ENCODE measurements at places on chromosomes 11 and 22.

DNA sequence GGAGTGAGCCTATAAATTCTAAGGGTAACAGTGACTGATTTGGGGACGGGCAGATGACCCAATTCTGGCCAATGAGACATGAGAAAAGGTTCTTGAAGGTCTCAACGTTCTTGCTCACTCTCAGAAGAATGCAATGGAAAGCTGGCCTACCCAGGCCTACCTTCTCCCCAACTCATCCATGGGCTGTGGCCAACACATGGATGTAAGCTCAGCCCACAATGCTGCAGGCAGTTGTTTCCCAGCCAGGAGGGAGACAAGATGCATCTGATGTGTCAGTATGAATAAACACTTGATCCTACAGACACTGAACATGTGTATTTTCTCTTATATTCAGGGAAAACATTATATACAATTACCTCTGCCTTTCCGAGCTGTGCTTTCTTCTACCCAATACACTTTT, 24.4 kb downstream of the PI4KA start:
- no peak for DNase-seq
- H3K27me3 ChIP-seq = no peaks in the 10 kb centered on the region
- H3K4me3 ChIP-seq = no peak overlapping the region
- no peaks in the 10 kb centered on the region for H3K4me1 ChIP-seq

DNA sequence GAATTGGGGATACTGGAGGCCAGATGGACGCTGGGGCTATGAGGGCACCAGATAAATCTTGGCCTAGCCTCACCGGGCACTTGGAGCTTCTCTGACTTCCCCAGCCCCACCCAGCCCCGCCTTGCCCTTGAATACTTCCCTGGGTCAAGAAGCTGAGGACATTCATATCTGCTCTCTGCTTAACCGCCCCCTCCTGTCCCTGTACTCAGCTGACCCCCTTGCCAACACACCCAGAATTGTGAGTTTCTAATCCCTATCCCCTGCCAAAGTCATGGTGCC, 22.0 kb downstream of the FADS3 start:
- H3K27me3 ChIP-seq = peaks cover 8% of the 10 kb centered on the region
- peak overlapping the region; percentile 40 for H3K27ac ChIP-seq
- peaks cover 17% of the 10 kb centered on the region for H3K4me1 ChIP-seq
- no peak overlapping the region for H3K4me3 ChIP-seq

GRCh38 chr11:19719960-19720359, 7.3 kb downstream of the NAV2 start:
- no peak overlapping the region for H3K4me3 ChIP-seq
- peaks cover 42% of the 10 kb centered on the region for H3K4me1 ChIP-seq
- H3K36me3 ChIP-seq = no peaks in the 10 kb centered on the region
- no peak for DNase-seq
- H3K27ac ChIP-seq = no peak overlapping the region

GRCh38 chr11:134139873-134140331, 71.0 kb downstream of the JAM3 start:
- H3K27me3 ChIP-seq = no peaks in the 10 kb centered on the region
- DNase-seq = no peak
- no peak overlapping the region for H3K27ac ChIP-seq
- H3K4me3 ChIP-seq = no peak overlapping the region

- no peaks in the 10 kb centered on the region for H3K36me3 ChIP-seq
- peaks cover 35% of the 10 kb centered on the region for H3K27me3 ChIP-seq
- no peak overlapping the region for H3K4me3 ChIP-seq
- H3K4me1 ChIP-seq = no peaks in the 10 kb centered on the region
- DNase-seq = no peak
Observed at GRCh38 chr22:35498026-35498800, 42.4 kb upstream of the RASD2 start.

DNA sequence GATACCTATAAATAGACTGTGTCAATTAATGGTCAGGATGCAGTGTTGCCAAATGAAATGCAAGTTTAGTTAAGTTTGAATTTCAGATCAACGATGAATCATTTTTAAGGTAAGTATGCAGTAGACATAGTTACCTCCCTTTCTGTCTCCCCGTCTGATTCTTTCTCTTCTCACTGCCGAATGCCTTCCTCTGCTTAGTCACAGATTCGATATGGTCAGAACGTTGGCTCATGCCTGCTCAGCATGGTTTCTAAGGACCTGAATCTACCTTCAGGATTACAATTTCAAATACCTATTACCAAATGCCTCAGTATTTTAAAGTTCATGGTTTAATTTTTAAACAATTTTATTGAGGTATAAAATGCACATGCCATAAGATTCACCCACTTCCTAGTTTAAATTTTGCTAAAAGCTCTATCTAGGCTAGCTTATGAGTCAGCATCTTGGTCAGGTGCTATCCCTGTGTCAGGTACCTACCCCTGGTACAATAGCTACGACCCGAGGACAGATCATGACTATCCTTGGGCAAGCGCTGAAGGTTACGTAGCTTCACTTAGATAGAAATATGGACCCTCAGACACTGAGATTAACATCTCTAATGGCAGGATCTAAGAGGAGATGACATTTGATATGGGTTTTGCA, 78.2 kb upstream of the SPON1 start:
- H3K36me3 ChIP-seq = no peaks in the 10 kb centered on the region
- H3K27ac ChIP-seq = no peak overlapping the region
- no peaks in the 10 kb centered on the region for H3K4me1 ChIP-seq
- H3K27me3 ChIP-seq = no peaks in the 10 kb centered on the region

- peaks cover 18% of the 10 kb centered on the region for H3K27me3 ChIP-seq
- no peak for DNase-seq
- H3K4me1 ChIP-seq = peaks cover 14% of the 10 kb centered on the region
- no peak overlapping the region for H3K27ac ChIP-seq
Observed at GRCh38 chr11:134072844-134073243, 4.0 kb downstream of the JAM3 start.

- no peaks in the 10 kb centered on the region for H3K27me3 ChIP-seq
- no peaks in the 10 kb centered on the region for H3K36me3 ChIP-seq
- H3K4me3 ChIP-seq = peak overlapping the region; percentile 47
- peaks cover 80% of the 10 kb centered on the region for H3K4me1 ChIP-seq
- peak; percentile 67 for DNase-seq
Observed at GRCh38 chr11:65419772-65420481, 2.7 kb upstream of the NEAT1 start.

Measured in mesothelial cell of epicardium (in vitro differentiated cells).